ENCODE measurements at places on chromosomes 11 and 22.

- DNase-seq, result peak; percentile 43
These were observed 18.8 kb downstream of the PANX1 start for GRCh38 chr11:94147433-94147845.

DNA sequence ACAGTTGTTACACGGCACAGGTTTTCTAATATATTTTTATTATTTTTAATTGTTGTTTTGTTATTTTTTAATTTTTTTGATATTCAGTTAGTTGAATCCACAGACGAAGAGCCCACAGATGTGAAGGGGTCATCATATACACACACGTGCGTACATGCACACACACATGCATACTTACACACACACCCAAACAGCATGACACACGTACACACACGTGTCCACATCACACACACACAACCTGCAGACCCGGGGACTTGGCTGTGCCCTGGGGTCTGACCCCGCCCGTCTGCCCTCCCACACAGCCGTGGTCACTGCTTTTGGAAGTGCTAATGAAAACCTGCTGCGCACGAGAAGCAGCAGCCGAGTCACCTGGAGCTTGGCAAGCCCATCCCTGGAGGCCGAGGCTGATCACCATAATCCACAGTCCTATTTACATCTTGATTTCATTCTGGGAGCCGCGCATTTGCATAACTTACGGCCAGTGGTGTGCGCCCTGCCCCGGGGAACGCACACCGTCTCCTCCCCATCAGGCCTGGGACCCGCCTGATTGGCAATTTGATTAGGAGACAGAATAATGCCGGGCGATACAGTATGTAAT is 110.3 kb downstream of the BRD1 start:
- no peak for DNase-seq

GRCh38 chr11:47259232-47259977 is 1.6 kb downstream of the NR1H3 start:
- peak; percentile 44 for DNase-seq

DNA sequence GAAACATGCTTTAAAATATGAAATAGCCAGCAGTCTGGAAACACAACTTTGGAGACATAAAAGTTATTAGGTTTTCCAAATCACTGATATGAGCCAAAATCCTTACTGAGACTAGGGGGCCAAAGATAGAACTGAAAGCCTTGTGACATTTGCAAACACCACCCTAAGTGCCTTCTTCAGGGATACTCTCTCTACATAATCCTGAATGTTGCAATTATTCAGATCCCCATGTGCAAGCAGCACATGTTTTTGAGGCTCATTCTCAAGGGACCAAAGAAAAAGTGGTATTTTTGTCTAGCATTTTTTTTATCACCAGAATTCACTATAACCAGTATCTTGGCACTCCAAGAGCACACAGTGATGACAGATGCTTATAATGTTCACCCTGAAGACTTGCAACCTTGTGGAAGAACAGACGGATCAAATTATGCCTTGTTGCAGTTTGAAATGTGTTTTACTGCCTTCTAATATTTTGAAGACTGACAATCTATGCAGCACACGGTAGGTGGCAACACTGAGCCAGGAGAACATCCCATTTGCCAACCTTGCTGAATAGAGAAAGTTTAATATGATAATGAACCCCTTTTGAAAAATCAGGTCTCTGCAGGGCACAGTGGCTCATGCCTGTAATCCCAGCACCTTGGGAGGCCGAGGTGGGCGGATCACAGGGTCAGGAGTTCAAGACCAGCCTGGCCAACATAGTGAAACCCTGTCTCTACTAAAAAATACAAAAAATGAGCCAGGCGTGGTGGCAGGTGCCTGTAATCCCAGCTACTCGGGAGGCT is 78.5 kb downstream of the PLEKHA7 start:
- DNase-seq, result peak; percentile 22

DNA sequence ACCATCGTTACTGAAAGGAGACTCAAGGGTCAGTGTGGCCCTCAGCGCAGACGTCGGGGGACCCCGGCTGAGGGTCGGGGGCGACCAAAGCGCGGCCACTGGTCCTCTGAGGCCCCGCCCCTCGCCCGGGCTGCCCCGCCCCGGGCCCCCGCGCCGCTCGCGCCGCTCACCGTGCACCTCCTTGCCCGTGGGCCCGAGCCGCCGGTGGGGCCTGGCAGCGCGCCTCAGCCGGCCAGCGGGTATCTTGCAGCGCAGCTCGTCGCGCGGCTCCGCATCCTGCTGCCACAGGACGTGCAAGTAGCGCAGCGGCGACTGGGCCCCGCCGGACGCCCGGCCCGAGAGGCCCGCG is 419 bp downstream of the ANKRD54 start:
- peak; percentile 65 for DNase-seq
